Hematopoietic multipotent progenitor cell treated with erythropoietin and hydrocortisone succinate and interleukin-3 and kit ligand, for 4 days (in vitro differentiated cells): ENCODE measurements at places on chromosomes 7 and 10.

GRCh38 chr10:110625356-110625894 is 18.7 kb upstream of the RBM20 start:
- DNase-seq = no peak

DNA sequence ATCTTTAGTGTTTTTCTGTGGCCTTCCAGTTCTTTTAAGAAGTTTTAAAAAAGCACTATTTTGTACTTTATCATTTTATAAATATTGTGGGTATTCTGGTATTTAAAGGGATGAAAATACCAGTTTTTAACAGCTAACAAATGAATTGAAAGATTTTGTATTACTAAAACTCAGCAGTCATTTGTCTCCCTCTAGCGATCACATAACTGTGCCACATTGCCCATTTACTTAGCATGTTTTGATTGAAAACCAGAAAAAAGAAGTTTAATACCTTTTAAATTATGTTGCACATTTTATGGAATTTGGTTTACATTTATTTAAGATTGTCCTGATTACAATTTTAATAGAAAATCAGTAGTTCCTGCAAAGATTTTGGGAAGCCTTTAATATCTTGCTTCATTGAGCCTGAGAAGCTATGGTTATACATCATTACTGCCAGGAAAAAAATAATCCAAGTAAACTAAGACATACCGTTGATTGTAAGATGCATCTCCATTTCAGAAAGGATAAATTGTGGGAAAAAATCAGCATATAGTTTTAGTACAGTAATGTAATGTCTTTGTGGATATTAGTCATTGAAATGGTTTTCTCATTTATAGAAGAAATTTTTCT is 34.9 kb downstream of the TAX1BP1 start:
- peak; percentile 72 for DNase-seq

DNA sequence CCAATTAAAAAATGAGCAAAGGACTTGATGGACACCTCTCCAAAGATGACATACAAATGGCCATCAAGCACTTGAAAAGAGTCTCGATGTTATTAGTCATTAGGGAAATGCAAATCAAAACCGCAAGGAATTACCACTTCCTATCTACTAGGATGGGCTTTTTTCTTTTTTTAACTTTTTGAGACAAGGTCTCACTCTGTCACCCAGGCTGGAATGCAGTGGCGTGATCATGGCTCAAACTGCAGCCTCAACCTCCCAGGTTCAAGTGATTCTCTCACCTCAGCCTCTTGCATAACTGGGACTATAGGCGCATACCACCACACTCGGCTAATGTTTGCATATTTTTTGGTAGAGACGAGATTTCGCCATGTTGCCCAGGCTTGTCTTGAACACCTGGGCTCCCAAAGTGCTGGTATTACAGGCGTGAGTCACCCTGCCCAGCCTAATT is 13.6 kb downstream of the NKX1-2 start:
- DNase-seq = no peak

DNA sequence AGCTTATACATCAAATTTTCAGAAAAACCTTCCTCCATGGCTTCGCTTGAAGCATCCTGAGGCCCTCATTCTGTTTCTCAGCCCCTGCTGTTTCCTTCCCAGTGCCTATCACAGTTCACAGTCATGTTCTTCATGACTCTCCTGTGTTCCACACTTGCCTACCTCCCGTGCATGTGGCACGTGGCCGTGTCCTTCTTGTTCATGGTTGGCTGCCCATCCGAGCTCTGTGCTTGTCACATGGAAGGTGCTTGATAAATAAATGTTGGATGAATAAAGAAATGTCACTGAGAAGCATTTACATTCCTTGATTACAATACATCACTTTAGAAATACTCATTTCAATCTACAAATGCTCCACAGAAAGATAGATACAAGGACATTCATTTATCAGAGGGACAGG is 23.7 kb upstream of the EGFR start:
- DNase-seq = no peak

- no peak for DNase-seq
These were observed 128.4 kb upstream of the TCF7L2 start for GRCh38 chr10:112821663-112822062.

DNA sequence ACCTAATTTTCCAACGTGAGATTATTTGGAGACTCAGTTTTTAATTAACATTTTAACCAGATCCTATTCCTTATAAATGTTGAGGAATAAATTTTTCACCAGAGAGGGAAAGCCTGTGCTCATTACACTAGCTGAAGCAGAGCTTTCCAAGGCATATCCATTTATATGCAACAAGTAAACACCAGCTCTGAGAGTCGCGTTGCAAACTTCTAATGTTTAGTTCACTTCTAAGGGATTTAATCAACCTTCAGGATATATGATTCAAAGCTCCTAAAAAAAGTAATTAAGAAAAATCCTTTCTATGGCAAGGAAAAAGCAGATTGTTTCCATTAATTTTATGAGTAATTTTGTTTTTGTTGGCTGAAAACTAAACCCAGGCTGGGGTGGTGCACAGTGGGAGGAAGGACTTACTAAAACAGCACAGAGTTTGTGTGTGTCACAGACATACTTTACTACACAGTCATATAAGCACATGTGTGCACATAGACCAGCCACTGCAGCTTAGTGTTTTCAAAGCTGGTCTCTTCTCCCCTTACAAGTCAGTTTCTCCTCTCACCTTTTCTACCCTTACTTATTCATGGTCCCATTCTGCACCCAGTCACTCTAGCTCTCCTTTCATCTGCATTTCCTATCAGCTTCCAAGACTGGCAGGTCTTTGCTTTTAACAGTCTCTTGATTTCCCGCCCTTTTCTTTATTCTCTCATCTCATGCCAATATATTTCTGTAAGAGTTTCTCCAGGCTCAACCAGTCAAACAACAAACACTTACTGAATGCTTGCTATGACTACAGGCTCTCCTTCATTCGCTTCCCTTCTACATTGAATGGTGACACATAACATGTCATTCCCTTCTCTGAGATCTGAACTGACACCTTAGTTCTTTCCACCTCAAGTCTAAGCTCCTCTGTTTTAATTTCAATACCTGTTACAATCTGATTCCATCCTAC is 81.1 kb upstream of the FZD1 start:
- DNase-seq = no peak

DNA sequence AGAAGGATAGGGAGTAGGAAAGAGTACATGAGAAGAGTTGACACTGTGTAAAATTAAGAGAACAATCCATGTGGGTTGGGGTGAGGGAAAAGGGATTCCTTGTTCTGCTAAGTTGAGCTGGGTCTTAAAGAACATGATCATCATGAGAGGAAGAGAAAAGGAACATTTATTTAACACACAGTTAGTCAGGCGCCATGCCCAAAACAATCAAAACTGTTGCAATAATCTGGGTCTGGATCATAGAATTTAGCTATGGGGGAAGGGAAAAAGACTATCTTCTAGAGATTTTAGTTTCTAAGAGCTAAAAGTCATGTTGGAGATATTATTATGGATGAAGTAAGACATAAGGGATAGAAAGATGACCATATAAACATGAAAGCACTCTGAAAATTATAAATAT is 178.9 kb downstream of the SEM1 start:
- no peak for DNase-seq

DNA sequence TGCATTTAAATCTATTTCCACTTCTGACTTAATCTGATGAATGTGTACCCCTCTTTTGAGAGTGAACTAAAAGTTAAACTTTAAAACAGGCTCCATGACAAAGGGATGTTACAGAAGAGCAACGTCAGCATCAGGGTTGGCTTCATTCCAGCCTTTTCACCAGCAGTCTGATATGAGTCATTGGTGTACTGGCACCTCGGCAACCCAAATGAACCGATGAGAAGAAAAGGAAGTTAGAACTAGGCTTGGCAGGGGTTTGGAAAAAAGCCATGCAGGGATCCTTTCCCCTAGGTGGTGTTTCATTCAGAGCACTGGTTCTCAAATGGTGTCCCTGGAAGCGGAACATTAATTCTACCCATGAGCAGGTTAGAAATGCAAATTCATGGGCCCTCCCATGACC is 53.6 kb downstream of the SEC61G start:
- DNase-seq = peak; percentile 29
